Activated CD4-positive, alpha-beta T cell treated with anti-CD3 and anti-CD28 coated beads, Interleukin-2, amount 10 ng/mL, durations not matched to agents 7 days and 5 days (primary cell): ENCODE measurements at places on chromosomes 3 and 15. TPM values are rescaled to one million over a fixed set of nuclear protein-coding genes. Genes with fewer than 3 reads are reported as not detected.

SMCO1 gene
- not detected for total RNA-seq

DNA sequence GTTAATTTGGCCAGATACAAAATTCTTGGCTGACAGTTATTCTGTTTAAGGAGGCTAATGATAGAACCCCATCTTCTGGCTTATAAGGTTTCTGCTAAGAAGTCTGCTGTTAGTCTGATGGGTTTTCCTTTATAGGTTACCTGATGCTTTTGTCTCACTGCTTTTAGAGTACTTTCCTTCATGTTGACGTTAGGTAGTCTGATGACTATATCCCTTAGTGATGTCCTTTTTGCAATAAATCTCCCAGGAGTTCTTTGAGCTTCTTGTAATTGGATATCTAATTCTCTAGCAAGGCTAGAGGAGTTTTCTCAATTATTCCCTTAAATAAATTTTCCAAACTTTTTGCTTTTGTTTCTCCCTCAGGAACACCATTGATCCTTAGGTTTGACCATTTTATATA lies 114.1 kb upstream of the CDIN1 start:
- no peaks in the 10 kb centered on the region for H3K27me3 ChIP-seq
- no peaks in the 10 kb centered on the region for H3K4me1 ChIP-seq
- DNase-seq: no peak
- H3K36me3 ChIP-seq: no peaks in the 10 kb centered on the region
- H3K27ac ChIP-seq: no peak overlapping the region
- H3K4me3 ChIP-seq: no peak overlapping the region

DNA sequence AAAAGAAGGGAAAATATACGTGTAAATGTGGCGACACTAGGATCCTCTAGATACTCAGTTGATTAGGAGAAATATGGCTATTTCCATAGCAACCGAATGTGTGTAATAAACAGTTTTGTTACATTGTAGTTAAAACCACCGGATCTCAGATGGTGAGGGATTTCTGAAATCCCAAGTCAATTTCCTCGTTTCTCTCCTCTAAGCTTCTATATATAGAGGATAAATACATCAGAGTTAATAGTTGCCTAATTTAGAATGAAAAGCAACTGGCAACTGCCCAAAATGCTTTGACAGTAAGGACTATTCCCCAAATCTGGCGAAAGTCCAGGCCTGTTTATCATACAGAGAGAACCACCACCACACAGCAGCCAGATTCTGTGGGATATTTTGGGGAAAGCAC lies 112.6 kb downstream of the GABRB3 start:
- no peak overlapping the region for H3K4me3 ChIP-seq
- H3K27ac ChIP-seq: no peak overlapping the region
- H3K4me1 ChIP-seq: no peaks in the 10 kb centered on the region

DNA sequence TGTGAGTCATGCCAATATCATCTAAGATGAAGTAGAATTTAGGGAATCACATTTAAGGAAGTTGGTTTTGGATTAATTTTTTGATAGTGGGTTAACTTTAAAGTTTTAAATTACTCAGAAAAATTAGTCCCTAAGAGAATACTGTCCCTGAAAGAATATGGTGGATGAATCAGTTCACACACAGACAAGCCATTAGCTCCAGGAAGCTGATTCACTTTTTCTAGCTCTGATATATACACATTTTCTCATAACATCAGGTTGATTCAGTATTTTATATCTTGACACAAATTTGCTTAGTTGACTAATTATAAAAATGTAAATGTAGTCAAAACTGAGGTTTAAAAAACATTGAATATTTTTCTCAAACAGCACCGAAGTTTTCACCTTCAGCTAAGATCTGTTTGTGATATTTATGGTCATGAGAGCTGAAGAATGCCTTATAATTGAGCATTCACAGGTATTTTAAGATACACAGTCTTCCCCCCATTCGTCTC lies 55.1 kb downstream of the MYH15 start:
- no peak overlapping the region for H3K4me3 ChIP-seq
- peaks cover 10% of the 10 kb centered on the region for H3K27me3 ChIP-seq
- DNase-seq: no peak

- no peaks in the 10 kb centered on the region for H3K4me1 ChIP-seq
- H3K27me3 ChIP-seq: no peaks in the 10 kb centered on the region
- H3K36me3 ChIP-seq: no peaks in the 10 kb centered on the region
- no peak for DNase-seq
These were observed 324.8 kb upstream of the ONECUT1 start for GRCh38 chr15:53114960-53115359.

DNA sequence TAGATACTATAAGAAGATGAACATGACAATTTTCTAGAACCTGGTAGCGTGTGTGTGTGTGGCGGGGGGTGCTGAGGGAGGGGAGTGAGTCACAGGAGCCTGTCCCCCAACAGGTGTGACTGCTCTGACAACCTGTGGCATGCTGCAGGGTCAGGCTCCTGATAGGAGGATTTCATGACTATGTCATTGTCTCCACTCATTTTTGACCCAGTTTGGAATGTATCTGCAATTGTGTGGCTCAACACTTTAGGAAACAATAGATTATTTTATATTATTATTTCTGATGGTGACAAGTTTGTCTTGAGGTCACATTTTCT lies 9.3 kb upstream of the VILL start:
- H3K36me3 ChIP-seq: no peaks in the 10 kb centered on the region
- DNase-seq: no peak
- H3K27ac ChIP-seq: no peak overlapping the region

DNA sequence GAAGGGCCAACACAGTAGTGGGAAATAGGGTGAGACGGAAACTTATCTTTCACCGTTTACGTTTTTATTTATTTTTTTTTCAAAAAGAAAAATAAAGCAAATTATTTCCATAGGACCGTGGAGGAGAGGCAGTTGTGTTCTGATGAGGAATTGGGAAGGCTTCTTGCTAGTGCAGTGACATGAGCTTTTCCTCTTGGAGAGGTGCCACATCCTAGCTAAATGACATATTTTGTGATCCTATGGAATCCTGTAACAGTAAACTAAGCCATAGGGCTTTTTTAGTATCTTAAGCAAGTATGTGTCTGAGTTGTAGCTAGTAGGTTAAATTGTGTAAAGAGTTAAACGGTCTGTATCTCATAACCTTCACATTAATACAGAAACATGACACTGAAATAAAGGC lies 609.9 kb downstream of the RBMS3 start:
- H3K4me1 ChIP-seq: no peaks in the 10 kb centered on the region
- no peak overlapping the region for H3K4me3 ChIP-seq
- H3K36me3 ChIP-seq: no peaks in the 10 kb centered on the region
- H3K27me3 ChIP-seq: no peaks in the 10 kb centered on the region
- no peak for DNase-seq

- no peak overlapping the region for H3K4me3 ChIP-seq
- H3K27me3 ChIP-seq: peaks cover 31% of the 10 kb centered on the region
- no peak for DNase-seq
- H3K4me1 ChIP-seq: peaks cover 29% of the 10 kb centered on the region
- no peaks in the 10 kb centered on the region for H3K36me3 ChIP-seq
- no peak overlapping the region for H3K27ac ChIP-seq
These were observed 1.4 kb upstream of the KBTBD8 start for GRCh38 chr3:66996696-66997095.

DNA sequence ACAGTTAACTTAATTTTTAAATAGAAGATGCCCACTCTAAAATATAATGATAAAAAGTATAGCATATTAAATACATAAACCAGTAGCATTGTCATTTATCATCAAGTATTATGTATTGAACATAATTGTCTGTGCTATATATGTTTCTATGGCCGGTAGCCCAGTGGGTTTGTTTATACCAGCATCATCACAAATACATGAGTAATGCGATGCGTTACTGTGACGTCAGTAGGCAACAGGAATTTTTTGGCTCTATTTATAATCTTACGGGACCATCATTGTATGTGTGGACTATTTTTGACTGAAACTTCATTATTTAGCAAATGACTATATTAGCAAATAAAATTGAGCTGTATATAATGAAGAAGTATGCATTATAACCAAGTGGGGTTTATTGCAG lies 82.1 kb downstream of the FLNB start:
- peaks cover 12% of the 10 kb centered on the region for H3K4me1 ChIP-seq
- peaks cover 3% of the 10 kb centered on the region for H3K36me3 ChIP-seq
- H3K27ac ChIP-seq: no peak overlapping the region
- no peak for DNase-seq
- no peak overlapping the region for H3K4me3 ChIP-seq

- no peak overlapping the region for H3K4me3 ChIP-seq
- H3K27me3 ChIP-seq: peaks cover 21% of the 10 kb centered on the region
- no peaks in the 10 kb centered on the region for H3K36me3 ChIP-seq
- H3K4me1 ChIP-seq: no peaks in the 10 kb centered on the region
- H3K27ac ChIP-seq: no peak overlapping the region
- no peak for DNase-seq
These were observed 182.4 kb downstream of the ANXA2 start for GRCh38 chr15:60215225-60215963.
